Right ventricle myocardium inferior (tissue), 1 donor: ENCODE measurements at places on chromosomes 3 and 15. TPM values are rescaled to one million over a fixed set of nuclear protein-coding genes. Genes with fewer than 3 reads are reported as not detected.

DNA sequence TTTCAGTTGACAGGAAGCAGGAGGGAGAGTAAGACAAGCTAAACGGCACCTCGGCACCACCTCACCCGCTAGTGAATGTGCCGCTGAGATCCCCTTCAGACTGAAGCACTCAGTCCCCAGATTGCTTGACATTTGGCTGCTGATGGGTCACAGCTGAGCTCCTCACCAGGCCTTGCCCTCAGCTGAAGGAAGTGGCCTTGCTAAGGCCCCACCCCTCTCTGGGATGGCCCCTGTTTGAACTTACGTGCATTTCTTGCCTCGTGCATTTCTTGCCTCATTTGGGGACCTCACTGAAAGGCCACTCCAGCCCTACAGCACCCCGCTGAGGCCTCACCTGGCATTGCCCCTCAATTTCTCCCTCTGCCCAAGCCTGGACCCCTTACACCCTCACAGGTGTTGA, 39.8 kb downstream of the EOGT start:
- no peak for DNase-seq

Gene SCAPER
- total RNA-seq, result 47.6 TPM

Gene ROBO2
- total RNA-seq, result 0.14 TPM

Gene ZNF80
- not detected for total RNA-seq
